Stimulated activated CD8-positive, alpha-beta memory T cell treated with anti-CD3 and anti-CD28 coated beads, Interleukin-2, amount 100 ng/mL, for 1 hour (primary cell): ENCODE measurements at places on chromosomes 2 and 18.

- DNase-seq = no peak
Observed at GRCh38 chr2:142323206-142323605, 192.4 kb upstream of the LRP1B start.

DNA sequence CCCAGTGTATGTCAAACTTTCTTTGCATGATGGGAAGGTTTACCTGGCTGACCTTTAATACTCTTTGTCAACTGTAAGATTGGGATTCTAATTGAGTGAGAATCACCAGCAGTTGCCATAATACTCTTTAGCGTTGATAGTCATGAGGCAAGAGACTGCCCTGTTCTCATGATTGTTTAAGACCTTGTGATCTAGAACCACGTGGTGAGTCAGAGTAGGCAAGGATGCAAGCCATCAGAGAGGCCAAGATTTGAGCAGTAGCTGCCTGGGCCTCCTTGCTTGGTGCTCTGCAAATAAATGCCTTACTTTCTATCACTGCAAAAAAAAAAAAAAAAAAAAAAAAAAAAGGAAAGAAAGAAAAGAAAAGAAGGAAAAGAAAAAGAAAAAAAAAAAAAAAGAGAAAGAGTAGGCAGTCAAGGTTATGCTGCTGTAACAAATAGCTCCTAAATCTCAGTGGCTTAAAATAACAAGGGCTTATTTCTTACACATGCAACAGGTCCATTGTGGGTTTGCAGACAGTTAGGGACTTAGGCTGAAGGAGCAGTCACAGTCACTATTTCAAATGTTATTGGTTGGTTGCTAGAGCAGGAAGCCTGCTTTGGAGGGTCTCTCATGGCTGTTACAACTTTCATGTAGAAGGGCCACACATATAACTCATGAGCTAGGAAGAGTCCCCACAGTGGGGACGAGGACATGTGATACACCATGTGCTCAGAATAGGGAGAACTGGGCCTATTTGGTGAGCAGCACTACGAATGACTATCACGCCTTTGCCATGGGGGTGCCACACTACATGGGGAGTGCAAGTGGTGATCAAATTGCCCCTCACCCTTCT is 21.7 kb downstream of the IL1R2 start:
- DNase-seq = no peak

GRCh38 chr2:31110431-31110830 is 27.8 kb downstream of the GALNT14 start:
- DNase-seq = no peak

GRCh38 chr2:12205086-12205485 is 458.7 kb downstream of the LPIN1 start:
- DNase-seq = no peak

DNA sequence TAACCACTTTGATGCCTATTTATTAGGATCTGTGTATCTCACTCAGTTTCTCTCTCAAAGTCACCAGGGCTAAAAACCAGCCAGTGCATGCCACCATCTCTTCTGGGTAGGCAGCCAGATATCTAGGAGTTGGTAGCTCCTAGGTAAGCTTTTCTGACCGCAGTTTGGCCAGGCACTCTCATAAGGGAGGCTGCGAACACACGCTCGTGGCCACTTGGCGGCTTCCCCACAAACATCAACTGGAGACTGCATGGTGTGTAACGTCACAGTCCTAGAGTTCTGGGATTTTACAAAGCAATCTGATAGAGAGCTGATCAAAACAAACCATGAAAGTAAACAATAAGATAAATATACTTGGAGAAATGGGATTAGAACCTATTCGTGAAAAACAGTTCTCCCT is 424.3 kb upstream of the ACVR2A start:
- no peak for DNase-seq

DNA sequence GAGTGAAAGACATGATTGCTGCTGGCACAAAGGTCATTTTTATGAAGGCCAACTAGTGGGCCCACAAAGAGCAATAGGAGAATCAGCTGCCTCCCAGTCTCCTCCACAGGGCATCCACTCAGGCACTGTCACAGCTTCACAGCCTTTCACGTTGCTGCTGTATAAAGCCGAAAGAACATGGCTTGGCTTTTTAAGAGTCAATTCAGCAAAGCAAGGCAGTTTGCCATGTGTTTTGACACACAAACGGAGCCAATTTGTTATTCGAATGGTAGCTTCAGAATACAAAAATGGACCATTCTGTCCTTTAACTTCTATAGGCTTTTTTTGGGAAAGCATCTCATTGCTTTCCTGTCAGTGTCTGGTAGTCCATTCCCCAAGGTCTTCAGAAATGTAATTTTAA is 283.4 kb upstream of the PARD3B start:
- DNase-seq = no peak

DNA sequence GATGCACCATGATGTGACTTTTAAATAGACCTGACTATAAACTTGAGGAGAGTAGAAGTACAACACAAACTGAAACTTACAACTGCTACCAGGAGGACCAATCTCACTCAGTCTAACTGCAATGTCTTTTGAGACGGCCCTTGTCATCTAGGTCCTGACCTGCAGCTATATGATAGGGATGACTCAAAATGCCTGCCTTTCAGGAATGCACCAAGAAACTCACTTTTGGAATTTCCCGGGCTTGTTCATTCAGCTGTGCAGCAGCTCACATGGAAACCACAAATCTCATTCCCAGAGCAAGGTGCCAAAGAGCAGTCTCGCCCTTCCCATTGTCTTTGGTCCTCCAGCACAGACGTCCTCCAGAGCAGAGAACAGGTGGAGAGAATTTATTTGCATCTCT is 113.7 kb downstream of the SPOPL start:
- no peak for DNase-seq

DNA sequence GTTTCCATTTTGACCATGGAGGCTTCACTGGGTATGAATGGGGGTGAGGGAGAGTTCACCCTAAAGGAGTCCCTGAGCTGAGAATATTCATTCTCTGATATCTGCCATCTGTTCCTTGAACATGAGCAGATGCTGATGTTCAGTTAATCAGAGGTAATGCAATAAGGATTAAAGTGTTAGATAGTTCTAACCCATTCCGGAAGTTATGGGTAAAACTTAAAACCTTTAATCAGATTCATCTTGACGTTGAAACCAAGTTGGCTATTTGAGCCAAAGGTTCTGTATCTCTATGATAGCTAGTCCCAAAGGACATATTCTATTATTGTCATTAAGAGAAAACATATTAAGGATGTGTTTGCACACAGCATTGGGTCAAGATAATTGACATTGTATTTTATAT is 268.9 kb downstream of the PLCL1 start:
- DNase-seq = no peak

DNA sequence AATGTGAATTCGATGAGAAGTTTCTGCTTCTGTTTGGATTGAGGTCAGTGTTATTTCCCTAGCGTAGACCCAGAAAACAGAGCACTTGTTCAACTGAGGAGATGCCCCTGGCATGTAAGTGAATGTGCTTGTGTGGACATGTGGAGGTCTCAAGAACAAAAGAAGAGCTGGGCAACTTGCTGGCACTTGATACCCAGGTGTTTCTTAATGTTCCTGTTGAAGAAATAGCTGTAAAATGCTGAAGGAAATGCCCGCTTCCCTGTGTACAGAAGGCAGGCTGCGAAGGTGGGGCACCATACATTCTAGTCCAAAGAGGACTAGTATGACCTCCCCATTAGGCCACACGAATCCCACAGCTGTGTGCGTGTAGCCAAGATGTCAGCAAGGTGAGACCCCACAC is 9.8 kb upstream of the LBH start:
- DNase-seq = no peak

DNA sequence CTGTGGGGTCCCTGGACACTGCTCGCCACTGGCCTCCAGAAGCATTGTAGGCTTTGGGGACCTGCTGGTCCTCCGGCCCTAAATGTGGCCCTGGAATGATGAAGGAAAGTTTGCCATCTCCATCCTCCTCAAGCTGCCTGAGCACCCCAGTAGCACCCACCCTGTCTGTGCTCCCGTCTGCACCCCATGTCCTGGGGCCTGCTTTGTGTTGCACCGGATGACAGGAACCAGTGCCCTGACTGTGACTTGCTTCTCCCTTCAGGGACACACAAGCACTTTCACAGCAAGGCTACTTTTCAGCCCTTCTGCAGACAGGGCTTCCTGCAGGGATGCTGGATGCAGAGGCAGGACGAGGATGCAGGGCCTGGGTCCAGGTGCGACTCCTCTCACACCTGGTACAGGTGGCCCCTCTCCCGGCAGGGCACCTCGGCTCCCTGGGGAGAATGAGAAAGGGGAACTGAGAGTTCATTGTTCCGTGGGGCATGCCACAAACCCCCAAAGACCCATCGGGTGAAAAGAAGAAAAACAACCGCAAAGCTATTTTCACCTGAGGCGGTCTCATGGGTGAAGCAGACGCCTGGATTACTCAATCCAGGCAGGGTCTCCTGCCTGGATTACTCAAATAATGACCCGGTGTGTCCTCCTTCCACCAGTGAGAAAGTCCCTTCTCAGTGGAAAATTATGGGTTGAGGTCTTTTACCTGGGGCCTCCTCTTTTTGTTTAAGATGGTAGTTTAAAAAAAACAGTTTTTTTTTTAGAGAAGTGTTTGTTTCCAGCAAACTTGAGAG is 74.9 kb downstream of the LONRF2 start:
- DNase-seq = no peak

GRCh38 chr2:113012436-113013335 is 7.4 kb downstream of the IL36A start:
- DNase-seq = no peak

GRCh38 chr18:57947117-57947516 is 96.9 kb upstream of the NEDD4L start:
- DNase-seq = no peak

GRCh38 chr2:58914733-58915505 is 673.8 kb upstream of the FANCL start:
- DNase-seq = no peak

GRCh38 chr2:165015052-165015642 is 59.8 kb upstream of the SLC38A11 start:
- DNase-seq = peak; percentile 21

GRCh38 chr2:71157124-71157793 is 26.8 kb downstream of the MPHOSPH10 start:
- DNase-seq = peak; percentile 24

- DNase-seq = no peak
Observed at GRCh38 chr2:60000686-60001085, 552.8 kb downstream of the BCL11A start.

DNA sequence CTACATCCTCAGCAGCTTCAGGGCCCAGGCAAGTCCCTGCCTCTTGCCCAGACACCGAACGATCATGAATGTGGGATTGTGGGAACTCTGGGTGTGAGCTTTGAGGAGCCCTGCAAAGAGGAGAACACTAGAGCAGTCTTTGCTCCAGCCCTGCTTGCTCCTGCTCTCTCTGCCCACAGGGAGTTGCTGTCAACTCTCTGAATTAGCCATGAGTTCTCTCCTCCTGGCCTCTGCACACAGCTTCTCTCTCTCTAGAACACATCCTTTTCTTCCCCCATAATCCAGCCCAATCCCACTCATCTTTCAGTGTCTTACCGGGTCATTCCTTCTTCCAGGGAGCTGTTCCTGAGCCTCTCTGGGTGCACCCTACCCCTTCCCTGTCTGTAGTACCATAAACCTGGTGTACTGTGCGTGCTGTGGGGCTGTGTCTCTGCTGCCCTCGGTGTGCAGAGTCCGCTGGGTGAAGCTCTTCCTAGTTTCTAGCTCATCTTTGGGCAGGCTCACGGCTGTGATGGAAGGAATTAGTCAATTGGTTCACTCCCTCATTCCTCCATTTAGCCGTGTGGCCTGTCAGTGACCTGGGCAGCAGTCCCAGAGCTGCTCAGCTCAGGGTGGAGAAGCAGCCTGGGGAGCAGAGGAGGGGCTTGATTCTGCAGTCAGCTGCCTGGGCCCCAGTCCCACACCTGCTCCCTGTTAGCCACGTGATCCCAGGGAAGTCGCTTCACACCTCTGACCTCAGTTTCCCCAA is 132.9 kb upstream of the HDAC4 start:
- no peak for DNase-seq

DNA sequence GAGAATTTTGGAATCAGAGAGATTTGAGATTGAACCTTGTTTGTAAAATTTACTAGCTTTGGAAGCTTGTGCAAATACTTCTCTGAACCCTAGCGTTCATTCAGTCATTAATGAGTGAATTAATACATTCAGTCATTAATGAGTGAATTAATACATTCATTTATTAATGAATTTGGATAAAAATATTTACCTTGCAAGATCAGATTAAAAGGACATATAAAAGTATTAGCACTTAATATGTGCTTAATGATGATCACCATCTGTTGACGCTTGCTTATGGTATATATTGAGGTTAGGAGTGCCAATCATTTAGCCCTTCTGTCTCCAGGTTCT is 26.9 kb downstream of the EML4 start:
- DNase-seq = no peak

GRCh38 chr2:119415630-119416029 is 16.0 kb upstream of the TMEM37 start:
- no peak for DNase-seq

DNA sequence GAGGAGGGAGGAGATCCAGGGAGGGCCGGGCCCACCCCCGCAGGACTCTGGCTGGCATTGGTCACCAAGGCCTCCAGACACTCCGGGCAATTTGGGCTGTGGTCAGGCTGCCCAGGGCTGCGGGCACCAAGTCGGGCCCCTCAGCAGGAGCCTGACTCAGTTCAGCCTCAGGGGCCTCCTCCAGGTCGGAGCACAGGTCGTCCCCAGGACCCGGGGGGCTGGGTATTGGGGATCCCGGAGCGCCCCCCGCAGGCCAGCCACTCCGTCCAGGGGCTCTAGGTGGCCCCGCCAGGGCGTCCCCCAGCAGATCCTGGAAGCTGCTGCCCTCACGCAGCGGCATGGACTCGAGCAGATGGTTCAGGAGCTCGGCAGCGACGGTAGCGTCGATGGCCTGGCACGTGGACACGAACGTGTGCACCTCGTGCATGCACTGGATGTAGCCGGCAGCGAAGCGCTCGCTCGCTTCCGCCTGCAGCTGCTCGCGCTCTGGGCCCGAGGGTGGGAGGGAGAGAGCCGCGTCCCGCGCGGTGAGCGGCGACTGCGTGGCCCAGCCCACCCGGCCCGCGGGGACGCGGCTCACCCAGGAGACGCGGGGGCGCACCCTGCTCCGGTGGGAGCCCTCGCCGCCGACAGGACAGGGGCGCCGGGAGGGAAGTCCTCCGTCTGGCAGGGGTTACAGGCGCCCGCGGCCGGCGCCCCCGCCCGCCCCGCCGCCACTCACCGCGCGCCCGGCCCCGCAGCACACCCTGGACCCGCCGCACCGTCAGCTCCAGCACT is 884 bp downstream of the HES6 start:
- no peak for DNase-seq
